Fibroblast of lung (primary cell): ENCODE measurements at places on chromosomes 13 and 19.

GRCh38 chr13:79811170-79811569 lies 330.2 kb downstream of the NDFIP2 start:
- no peak for DNase-seq

GRCh38 chr13:97435323-97435722 lies 1.4 kb downstream of the RAP2A start:
- no peak for DNase-seq

- no peak for DNase-seq
These were observed 157.9 kb downstream of the RNF17 start for GRCh38 chr13:24921881-24922280.

DNA sequence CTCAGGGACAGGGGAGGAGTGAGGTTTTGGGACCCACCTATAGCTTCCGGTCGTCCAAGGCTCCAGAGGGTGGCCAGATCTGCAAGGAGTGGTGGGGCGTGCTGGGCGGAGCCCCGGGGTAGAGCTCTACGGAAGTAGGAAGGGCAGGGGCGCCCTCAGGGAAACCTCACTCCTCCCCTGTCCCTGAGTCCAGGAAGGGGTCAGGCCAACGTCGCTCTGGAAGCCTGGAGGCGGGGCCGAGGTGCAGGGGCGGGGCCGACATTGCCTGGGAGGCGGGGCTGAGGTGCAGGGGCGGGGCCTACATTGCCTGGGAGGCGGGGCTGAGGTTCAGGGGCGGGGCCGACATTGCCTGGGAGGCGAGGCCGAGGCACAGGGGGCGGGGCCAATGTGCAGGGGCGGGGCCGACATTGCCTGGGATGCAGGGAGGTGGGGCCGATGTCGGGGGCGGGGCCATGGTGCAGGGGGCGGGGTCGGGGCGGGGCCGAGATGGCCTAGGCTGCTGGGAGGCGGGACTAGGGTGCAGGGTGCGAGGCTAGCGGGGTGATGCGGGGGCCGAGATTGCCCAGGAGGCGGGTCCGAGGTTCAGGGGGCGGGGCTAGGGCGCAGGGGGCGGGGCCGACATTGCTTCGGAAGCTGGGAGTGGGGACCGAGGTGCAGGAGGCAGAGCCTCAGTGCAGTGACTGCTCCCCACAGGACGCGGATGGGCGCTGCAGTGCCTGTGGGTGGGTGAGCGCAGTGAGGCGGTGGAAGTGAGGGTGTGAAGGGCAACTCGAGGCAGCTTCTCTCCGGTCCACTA lies 4.9 kb upstream of the PALM start:
- no peak for DNase-seq

DNA sequence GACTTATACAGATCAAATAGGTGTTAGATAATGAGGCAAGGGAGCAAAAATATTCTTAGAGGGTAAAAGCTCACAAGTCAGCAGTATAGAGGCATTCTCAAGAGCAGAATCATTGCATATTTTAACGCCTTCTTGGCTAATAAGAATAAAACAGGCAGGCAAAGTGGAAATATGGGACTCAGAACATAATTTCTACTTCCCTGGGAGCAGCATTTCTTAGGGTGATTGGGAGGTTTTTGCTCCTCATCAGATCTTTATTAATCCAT lies 39.6 kb downstream of the LHFPL6 start:
- DNase-seq: peak; percentile 51

DNA sequence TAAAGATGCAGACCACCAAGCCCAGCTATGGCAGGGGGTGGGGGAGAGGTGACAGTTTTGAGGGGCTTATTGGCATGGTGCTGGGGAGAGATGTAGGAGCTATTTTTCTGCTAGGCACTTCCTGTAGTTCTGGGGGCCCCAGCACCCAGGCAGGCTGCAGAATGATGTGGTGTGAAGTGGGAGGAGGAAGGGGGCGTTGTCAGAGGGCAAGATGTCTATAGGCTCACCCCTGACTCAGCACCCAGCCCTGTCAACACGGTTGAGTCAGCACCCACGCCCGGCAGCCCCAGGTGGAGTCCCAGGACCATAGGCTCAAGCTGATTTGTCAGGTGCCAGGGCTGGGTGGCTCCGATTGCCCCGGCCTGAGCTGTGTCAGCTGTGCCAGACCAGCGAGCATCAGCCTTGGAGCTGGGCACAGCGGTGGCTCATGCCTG lies 5.8 kb downstream of the KLF2 start:
- peak; percentile 90 for DNase-seq

DNA sequence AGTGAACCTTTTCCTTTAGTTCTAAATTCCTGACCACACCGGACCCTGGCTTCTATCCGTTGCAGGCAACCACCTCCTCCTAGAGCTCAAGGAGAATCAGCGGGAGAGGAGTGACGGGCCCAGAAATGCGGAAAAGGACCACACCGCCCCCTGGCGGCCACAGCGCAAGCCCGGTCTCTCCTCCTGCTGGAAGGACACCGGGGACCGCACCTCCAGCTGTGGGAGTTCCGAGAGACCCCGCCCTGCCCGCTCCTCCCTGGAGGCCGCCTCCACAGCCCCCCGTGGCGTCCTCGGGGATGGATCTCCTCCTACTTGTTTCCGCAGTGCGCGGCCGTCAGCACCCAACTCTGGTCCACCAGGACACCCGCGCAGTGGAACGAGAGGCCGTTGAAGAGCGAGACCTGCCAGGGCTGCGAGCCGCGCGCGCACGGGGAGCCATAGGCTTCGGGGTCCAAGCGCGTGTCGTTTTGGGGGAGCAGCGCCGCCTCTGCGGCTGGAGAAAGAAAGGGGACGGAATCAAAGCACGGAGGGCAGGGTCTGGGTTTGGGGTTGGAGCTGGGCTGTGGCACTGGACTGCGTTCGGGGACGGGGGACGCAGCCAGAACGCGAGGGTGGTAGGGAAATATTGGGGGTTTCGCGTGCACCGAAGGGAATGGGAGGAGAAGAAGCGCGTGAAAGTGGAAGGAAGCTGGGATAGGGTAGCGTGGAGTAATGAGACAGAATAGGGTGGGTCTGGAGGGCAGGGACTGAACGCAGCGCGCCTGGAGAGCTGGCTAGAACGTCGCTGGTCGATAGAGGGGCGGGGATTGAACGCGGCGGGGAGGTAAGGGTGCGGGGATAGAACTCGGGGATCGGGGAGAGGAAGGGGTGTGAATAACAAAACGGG lies 2.5 kb downstream of the KLK10 start:
- no peak for DNase-seq

DNA sequence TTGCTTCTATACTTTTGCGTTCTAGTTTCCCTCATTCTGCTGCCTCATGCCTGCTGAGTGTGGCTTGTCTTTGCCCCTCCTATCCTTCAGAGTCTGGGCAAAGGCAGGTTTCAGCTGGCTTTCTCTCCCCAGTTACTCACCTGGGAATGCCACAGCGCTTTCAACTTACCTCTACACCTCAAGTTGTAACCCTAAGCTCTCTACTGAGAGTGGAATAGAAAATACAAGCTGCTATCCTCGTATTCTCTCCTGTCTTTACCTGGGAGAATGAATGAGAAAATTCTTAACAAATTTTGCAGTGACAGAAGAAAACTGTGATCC lies 316.3 kb upstream of the KLF12 start:
- DNase-seq: no peak

DNA sequence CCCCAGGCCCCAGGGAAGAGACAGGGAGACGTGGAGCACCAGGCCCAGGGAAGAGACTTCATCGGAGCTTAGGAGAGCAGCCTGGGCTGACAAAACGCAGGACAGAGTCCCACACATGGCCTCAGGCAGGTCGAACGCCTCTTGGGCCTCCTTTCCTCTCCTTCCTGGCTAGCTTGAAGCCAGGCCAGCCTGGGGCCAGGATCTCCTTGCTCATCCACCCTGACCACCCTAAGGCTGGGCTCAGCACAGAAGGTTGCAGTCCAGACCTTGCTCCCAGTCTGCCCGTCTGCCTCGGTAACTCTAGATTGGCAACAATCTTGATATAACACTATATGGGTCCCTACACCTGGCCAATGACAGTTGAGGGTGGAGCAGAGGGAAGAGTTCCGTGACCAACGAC lies 10.1 kb downstream of the PPP6R1 start:
- DNase-seq: no peak

- no peak for DNase-seq
These were observed 32.7 kb upstream of the MATK start for GRCh38 chr19:3818918-3819317.

GRCh38 chr19:49818649-49819370 lies 721 bp downstream of the MED25 start:
- DNase-seq: no peak
